ENCODE measurements at places on chromosomes 12 and 14.

- no peak for DNase-seq
These were observed 395.5 kb downstream of the LRFN5 start for GRCh38 chr14:42002141-42002540.

DNA sequence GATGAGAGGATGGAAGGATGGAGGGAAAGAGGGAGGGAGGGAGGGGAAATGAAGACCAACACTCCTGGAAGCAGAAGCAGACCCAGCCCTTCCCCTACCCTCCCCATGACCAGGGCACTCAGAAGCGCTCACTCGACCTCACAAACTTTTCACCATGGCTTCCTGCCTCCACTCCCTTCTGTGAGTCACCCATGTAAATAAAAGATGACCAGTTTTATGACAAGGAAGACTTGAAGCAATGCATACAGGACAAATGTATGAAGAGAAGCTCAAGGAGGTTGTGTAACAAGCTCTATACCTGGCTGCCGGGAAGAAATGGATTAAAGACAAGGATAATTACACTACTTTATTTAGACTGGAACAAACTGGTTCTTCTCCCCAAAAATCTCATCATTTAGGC, 63.8 kb downstream of the CDC42BPB start:
- DNase-seq = no peak

DNA sequence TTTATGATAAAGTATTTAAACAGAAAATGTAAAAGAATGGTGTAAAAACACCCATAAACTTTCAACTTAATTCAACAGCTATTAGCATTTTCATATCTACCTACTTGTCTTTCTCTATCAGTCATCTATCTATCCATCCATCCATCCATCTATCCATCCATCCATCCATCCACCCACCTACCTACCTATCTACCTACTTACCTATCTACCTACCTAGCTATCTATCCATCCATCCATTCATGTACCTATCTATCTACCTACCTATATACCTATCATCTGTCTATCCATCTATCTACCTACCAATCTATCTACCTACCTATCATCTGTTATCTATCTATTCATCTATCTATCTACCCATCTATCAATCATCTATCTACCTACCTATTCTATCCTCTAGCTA, 8.5 kb downstream of the NOS1 start:
- no peak for DNase-seq

- DNase-seq = no peak
These were observed 6.9 kb upstream of the OR6J1 start for GRCh38 chr14:22650960-22651521.

DNA sequence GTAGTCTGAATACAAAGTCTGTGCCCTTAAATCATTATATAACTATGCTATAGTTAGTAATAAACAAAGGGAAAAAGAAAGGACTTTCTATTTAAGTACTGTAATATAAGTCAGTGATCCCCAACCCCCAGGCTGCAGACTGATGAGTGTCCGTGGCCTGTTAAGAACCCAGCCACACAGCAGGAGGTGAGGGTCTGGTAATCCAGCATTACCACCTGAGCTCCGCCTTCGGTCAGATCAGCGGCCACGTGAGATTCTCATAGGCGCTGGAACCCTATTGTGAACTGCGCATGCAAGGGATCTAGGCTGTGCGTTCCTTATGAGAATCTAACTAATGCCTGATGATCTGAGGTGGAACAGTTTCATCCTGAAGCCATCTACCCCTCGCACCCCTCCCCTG, 15.7 kb downstream of the NFYB start:
- DNase-seq = no peak

GRCh38 chr12:110277530-110278254, 3.4 kb upstream of the ATP2A2 start:
- DNase-seq = no peak

- no peak for DNase-seq
These were observed 366.7 kb downstream of the GALC start for GRCh38 chr14:87626266-87626665.

DNA sequence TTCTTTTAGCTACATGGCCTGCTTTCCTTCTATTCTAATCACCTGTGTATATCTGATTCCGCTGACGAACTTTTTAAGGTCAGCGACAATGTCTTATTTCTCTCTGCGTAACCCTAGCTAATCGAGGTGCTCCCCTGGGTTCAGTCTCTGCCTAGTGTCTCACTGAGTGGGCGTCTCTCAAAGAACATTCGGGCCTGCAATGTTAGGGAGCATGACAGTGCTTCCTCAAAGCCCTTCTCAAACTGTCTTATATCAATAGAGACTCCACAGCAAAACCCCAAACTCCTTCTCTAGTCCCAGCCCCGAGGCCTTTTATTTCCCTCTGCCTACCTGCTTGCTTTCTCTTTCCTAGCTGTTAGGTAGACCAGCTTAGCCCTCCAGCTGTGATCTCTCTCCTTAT, 13.7 kb upstream of the RPS6KL1 start:
- no peak for DNase-seq

- DNase-seq = no peak
These were observed at the start of gene LTBP2 for GRCh38 chr14:74611650-74612349. TSS of gene LTBP2 (minus strand) at chr14:74612237. CDS start at chr14:74611944, 293 bp downstream.

- DNase-seq = no peak
These were observed 120.7 kb downstream of the CRACR2A start for GRCh38 chr12:3632256-3632655.

GRCh38 chr14:93976477-93977057, at the start of gene ASB2:
TSS of gene ASB2 (minus strand) at chr14:93976570. CDS start at chr14:93964539, 12,031 bp downstream.
- no peak for DNase-seq

DNA sequence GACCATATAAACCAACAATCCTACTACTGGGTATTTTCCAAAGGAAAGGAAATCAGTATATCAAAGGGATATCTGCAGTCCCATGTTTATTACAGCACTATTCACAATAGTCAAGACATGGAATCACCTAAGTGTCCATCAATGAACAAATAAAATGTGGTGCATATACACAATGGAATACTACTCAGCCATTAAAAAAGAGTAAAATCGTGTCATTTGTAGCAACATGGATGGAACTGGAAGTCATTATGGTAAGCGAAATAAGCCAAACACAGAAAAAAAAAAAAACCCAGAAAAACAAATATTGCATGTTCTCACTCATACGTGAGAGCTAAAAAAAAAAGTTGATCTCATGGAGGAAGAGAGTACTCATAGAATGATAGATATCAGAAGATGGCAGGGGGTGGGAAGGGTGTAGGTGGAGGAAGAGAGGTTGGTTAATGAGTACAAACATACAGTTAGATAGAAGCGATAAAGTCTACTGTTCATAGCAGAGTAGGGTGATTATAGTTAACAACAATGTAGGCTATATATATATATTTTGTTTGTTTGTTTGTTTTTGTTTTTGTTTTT, 49.3 kb downstream of the BCAT1 start:
- no peak for DNase-seq

- DNase-seq = no peak
These were observed 122.9 kb downstream of the PPHLN1 start for GRCh38 chr12:42448841-42449240.

DNA sequence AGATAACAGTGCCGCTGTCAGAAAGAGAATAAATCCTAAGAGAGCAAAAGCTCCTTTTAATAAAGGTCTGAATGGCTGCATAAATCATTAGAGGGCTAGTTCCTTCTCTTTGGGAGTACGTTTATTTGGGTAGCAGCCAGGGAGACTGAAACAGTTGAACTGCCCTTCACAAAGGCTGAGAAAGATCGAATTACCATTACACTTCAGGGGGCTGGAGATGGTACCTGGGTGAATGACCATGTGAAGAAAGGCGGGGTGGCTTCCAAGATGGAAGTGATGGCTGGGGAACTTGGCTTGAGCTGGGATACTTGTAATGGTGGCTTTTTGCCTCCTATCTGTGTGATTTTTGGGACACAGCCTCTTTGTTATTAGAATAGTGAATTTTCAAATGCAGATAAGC, 1.7 kb upstream of the FGD4 start:
- no peak for DNase-seq

DNA sequence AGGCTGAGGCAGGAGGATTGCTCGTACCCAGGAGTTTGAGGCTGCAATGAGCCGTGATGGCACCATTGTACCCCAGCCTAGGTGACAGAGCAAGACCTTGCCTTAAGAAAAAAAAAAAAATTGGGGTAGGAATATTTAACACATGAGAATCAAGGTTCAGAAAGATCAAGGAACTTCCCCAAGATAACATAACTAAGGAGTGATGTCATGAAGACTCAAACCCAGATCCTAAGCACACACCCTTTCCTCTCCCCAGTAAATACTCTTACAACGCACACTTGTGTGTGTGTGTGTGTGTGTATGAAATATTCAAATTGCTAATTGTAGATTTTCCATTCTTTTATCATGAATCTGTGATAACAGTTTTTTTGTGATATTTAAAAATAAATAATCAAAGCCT, 90.6 kb upstream of the NUDT4 start:
- DNase-seq = no peak

DNA sequence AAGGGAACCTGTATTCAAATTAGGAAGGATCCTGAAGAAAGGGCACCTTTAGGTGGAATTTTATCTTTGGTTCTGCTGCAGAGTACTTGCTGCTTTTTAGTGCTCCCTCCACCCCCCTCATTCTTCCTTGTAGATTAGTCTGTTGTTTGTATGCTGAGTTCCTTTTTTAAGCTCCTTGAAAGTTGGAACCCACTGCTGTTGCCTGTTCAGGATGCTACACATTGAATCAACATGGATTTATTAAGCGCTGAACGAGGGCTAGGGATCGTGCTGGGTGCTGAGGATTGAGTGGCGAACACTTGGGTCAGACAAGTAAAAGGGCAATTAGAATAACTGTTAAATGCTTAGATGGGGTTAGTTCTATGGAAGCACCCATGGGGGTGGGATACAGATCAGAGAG, 884 bp upstream of the AMN1 start:
- no peak for DNase-seq

DNA sequence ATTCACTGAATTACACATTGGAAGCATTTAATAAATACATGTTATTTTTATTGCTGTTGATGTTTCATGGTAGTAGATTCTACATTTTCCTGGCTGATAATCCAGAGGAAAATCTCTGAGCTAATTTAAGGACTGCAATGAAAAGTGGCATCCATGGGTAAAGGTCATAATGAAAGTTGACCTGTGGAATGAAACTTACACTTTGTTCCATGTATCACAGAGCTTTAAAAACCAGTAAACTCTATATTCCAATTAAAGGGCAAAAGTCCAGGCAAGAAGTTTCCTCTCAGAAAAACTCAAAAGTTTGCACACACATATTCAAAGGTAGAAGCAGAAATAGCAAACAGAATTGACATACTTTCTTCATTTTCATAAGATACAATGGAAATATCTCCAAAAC, 44.8 kb upstream of the MYF6 start:
- no peak for DNase-seq

- no peak for DNase-seq
These were observed 8.5 kb downstream of the MYH6 start for GRCh38 chr14:23399591-23399990.

DNA sequence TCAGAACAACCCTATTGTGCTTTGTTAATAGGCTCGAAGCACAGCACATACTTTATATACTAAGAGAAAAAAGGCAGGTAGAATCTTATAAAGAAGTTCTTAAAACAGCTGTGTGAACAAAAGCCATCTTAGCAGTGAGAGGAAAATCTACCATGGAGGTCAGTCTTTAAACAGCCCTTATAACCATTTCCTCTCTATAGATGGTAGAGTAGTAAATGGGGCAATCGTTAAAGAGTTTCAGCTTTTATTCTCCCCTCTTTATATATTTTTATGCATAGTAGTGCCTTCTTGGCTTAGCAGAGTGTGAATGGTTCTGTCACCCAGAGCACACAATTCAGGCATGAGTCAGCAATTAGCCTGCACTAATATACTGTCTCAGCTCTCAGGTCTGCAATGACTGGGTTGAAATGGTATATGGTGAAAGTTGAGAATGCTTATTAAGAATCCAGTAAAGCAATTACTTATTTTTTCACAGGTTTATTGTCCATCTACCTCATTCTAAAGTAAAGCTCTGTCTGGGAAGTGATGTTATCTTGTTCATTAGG, 305.0 kb downstream of the NELL2 start:
- DNase-seq = no peak

DNA sequence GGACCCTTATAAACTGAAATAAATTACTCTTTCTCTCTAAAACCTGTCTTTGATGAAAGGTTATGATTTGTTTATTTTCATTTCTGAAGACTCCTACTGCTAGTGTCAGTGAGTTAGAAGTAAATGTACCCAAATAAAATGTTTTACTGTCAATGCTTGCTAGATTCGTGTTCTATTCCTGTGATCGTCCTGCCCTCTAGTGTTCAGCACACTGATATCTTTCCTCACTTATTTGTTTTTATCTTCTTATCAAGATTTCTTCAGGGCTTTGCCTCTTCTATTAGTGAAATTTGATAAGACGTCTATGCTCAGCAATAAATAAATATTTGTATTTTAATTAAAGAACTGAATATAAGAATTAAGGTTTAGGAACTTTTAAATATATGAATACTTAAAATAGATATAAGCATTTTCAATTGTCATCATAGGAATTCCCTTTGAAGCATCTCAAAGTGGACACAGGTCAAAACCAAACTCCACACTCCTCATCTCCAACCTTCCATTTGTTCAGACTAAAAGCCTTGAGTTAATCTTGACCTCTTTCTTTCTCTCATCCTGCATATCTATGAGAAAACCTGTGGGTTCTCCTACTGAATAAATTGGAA, 75.8 kb downstream of the C12orf50 start:
- no peak for DNase-seq

DNA sequence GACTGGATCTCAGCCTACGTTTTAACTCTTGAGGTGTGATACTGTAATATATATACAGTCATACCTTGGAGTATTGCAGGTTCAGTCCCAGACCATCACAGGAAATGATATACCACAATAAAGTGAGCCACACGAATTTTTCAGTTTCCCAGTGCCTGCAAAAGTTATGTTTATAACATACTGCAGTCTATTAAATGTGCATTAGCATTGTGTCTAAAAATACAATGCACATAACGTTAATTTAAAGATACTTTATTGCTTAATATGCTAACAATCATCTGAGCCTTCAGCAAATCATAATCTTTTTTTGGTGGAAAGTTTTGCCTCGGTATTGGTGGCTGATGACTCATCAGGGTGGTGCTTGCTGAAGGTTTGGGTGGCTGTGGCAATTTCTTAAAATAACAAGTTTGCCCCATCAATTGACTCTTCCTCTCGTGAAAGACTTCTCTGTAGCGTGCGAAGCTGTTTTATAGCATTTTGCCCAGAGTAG, 18.9 kb downstream of the PYROXD1 start:
- no peak for DNase-seq

- DNase-seq = no peak
These were observed 16.3 kb downstream of the YAF2 start for GRCh38 chr12:42221726-42222125.

GRCh38 chr12:113610698-113611097, 139.0 kb upstream of the LHX5 start:
- no peak for DNase-seq

DNA sequence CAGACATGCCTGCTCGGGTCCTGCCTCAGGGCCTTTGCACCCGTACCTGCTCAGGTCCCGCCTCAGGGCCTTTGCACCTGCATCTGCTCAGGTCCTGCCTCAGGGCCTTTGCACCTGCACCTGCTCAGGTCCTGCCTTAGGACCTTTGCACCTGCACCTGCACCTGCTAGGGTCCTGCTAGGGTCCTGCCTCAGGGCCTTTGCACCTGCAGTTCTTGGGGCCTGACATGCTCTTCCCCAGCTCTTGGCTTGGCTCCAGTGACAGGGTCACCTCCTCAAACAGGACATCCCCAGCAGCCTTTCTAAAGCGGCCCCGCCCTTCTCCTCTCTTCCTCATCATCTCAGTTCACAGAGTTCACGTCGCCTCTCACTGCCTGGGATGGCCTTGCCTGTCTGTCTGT, 54.9 kb upstream of the NCOR2 start:
- DNase-seq = no peak

GRCh38 chr12:13275241-13276085, 78.9 kb downstream of the EMP1 start:
- no peak for DNase-seq

GRCh38 chr14:65025818-65026217, 39.1 kb downstream of the FNTB start:
- no peak for DNase-seq
